ENCODE measurements at places on chromosomes 12 and 14.

DNA sequence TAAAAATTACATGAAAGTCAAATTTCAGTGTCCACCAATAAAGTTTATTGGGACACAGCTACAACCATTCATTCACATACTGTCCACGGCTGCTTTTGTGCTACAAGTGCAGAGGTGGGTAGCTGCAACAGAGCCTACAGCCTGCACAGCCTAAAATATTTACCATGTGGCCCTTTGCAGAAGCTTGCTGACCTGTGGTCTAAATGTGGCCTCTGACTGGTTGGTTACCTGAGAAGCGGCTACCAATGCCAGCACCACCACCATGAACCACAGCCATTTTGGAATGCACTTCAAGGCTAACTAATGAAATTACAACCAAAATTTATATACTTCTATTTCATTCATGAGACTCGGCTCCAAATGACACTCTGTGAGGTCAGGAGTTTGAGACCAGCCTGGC lies 58.6 kb downstream of the NT5DC3 start:
- no peak for DNase-seq

- no peak for DNase-seq
Measured at GRCh38 chr14:100503251-100503650, 84.0 kb downstream of the BEGAIN start.

GRCh38 chr14:104094709-104095425 lies 9.4 kb downstream of the ASPG start:
- peak; percentile 76 for DNase-seq

DNA sequence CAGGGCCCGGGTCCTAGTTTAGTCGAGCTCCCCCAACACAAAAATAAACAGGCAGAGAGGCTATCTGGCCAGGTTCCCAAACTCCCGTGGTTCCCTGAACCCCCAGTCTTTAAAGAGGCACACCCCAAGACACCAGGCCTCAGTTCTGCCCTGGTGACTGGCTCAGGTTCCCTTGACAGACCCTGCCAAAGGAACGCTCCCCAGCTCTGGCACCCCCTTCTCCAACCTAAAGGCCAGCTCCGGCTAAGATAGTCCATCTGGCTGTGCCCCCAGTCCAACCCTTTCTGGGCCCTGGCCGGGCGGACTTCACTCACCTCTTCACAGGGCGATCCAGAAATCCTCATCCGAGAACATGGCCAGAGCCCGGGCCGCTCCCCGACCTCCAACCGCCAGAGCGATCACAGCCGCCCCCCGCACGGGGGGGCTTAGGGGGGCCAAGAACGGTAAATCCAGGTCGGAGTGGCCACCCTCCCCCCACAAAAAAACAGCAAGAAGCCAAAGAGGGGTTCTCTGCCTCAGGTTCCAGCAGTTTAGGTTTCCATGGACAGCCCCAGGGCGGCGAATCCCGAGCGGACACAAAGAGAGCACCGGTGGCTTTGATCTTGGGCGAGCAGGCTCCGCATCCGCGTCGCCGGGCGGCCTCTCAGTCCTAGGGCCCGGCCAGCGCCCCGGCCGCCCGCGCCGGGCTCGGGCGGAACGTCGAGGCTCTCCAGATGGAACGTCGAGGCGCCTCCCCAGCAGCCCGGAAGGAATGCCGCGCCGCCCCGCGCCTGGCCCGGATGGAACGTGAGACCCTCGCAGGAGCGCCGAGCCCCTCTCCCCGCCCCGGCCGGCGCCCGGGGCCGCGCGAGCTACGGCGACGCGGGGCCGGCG lies 1.1 kb downstream of the KMT2D start:
- peak; percentile 14 for DNase-seq

GRCh38 chr12:130846369-130846768 lies 7.3 kb upstream of the STX2 start:
- DNase-seq, result no peak

- DNase-seq, result peak; percentile 34
Measured at GRCh38 chr14:89750908-89751392, 203.6 kb downstream of the EFCAB11 start.

DNA sequence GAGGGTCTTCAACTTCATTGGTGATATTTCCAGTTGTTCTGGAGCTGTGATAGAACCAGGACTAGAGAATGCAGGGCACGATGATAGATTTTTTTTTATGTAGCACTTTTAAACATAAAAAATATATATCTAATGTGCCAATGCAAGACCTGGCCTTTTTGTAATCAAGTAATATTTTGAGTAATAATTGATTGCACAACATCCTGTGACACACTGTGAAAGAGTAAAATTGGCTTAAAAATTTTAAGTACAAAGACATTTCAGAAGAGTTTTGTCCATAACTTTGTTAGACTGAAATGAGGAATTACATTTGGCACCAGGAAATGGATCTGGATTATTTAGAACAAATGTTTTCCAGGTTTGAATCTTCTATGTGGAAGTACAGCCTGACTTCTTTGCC lies 22.1 kb downstream of the PRKCH start:
- no peak for DNase-seq

DNA sequence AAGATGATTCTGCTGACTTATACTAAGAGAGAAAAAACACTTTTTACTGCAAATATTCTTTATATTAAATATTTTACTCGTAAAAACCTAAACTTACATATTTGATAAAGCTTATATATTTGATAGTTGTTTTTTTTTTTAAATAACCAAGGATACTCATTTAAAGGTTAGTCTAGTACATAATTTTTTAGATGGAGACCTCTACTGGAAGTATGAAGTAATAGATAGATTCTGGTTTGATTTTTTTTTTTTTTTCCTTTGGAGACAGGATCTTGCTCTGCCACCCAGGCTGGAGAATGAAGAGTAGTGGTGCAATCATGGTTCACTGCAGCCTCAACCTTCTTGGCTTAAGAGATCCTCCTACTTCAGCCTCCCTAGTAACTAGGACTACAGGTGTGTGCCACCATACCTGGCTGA lies 16.4 kb downstream of the ARID2 start:
- no peak for DNase-seq

- DNase-seq, result no peak
Measured at GRCh38 chr12:83224012-83224411, 537.3 kb downstream of the TMTC2 start.

DNA sequence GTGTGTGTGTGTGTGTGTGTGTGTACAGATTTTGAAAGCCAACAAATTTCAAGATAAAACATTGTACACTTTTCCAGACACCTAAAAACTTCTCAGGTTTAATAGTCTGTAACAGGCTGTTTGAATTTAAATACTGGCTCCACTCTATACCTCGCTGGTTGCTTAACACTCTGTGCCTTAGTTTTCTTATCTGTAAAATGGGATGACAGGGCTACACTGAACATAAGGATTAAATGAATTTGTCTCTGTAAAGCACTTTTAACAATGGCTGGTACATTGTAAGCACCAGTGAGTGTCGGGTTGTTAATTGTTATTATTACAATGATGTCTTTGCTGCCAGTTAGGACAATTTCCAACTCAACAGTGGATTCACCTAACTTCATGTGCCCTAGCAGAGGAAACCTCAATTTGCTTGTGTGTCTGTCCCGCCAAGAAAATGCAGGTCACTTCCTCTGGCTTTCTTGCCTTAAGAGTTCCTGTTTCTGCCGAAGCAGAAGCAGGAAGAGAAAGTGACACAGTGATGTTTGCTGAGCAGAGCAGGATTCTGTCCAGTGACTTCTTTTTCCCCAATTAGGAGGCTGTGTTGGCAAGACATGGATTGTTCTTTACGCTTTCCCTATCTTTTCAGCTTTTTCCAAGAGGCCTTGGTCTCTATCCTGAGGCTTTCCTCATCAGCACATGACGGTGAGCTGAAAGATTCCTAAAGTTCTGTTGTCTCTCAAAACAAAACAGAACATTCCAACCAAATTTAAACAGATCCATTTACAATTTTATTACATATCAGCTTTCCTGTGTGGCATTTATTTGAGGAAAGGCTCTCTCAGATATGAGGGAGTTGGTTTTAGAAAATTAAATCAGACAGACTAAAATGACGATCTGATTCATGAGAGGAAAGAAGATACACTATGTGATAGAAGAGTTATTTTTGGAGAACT lies 154.1 kb upstream of the ATP2B1 start:
- DNase-seq, result peak; percentile 44

DNA sequence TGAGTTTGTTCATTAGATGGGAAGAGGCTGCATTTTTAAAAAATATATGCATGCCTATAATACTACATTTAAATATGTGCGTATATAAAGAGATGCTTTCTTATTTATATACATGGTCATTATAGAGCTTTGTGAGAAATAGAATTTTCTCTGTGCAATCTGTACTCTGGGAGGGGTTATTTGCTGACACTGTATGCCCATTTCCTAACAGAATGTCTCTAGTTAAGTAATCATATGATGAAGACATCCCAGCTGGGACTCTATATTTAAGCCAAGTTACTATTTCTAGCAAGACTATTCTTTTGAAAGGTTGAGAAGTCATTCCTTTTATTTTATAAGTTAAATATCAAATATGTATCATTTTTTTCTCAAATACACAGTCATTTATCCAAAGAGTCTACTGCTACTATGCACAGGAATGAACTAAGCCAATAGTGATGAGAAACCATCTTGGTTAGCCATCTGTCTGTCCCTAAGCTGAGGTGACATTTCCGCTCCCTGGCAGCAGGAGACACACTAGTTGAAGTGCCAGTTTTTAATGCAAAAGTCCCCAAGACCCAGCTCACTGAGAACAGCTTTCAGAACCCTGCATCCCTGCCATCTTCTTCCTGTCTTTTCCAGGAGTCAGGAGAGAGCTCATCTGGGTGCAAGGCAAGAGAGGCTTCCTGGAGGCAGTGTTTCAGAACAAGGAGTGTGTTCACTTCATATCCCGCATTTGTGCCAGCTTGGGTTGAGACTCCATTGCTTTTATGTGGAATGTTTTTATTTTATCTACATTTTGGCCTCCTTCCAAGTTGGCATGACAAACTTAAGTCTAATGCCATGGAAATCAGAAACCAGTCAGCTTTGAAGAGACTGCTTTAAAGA lies 69.5 kb downstream of the TMEM132C start:
- no peak for DNase-seq

- no peak for DNase-seq
Measured at GRCh38 chr12:100447381-100447780, 26.3 kb upstream of the NR1H4 start.

DNA sequence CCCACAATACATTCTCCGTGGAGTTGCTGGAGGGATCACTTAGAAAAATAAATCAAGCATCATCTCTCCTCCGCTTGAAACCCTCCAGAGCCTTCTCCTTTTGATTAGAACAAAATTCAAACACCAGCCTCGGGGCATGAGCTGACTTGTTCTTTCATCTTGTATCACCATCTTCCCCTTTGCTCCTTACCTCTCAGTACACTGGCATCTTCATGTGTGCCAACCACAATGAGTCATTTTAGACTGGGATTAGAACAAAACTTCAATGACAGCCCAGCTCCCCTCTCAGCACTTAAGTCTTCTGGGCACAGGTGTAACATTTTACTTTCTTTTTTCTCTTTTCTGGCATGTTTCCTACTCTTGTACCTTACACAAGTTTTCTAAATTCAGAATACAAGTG lies 1159.2 kb upstream of the TMEM132C start:
- DNase-seq, result no peak

DNA sequence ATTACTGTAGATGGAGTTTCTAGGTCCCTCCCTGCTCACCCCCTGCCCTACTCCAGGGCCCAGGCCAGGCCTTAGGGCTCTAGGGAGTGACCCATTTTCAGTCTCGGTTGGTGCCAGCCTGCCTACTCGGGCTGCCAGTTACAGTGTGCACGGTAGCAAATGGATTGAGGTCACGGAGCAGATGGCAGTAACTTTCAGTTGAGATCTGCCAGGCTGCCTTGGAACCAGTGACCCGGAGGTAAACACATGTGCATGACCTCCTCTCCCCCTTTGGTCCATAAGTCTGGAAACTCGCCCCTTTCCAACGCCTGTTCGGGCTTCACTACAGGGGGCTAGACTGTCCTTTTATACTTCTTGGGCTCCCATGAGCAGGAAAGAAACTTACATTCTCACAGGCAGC lies 139.7 kb upstream of the TBX3 start:
- DNase-seq, result no peak

GRCh38 chr12:117040496-117040895 lies 58.7 kb downstream of the TESC start:
- DNase-seq, result no peak

GRCh38 chr12:52217223-52217622 lies 15.8 kb upstream of the KRT7 start:
- no peak for DNase-seq

GRCh38 chr12:93968536-93969285 lies 179.7 kb upstream of the PLXNC1 start:
- DNase-seq, result no peak

GRCh38 chr12:92466391-92467305 lies 236.1 kb upstream of the PLEKHG7 start:
- DNase-seq, result no peak

DNA sequence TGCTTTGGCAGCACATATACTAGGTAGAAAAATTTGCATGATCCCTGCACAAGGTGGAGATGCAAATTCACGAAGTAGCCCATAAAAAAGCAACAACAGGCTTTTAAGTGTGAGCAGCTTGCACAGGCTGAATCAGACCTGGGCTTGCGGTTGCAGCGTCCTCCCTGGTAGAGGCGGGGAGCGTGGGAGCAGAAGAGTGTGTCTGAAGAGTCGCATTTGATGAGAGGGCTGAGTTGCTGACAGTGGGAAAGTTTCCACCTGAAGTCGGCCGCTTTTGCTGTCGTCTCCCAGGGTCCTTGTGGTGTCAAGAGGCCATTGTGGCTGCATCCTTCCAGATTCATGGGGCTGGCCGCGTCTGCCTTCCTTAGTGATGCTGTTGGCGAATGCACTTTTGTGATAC lies 6.2 kb downstream of the AACS start:
- no peak for DNase-seq

DNA sequence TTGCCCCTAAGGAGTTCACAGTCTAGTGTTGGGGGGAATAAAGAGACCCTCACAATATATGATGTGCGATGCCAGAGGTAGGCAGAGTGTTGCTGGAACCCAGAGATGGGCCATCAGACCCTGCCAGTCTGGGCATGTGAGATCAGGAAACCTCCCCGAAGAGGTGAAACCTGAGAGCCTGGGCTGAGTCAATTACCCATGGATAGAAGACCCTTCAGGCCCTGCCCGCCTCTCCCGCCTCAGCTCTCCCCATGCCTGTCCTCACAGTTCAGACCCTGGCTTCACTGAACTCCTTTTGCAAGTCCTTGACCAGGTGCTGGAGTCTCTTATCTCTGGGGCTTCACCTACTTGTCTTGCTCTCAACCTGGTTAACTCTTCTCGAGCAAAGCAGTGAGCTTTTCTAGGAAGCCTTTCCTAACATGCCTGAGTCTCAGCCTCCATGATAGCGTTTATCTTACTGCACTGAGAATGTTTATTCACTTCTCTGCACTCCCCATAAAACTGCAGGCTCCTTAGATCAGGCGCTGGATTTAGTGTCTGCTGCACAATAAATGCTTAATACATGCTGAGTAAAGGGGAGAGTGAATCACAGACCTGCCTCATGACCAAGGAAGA lies 19.6 kb downstream of the ALDH1L2 start:
- DNase-seq, result no peak

- no peak for DNase-seq
Measured at GRCh38 chr14:58823312-58823711, 185.6 kb downstream of the DACT1 start.

DNA sequence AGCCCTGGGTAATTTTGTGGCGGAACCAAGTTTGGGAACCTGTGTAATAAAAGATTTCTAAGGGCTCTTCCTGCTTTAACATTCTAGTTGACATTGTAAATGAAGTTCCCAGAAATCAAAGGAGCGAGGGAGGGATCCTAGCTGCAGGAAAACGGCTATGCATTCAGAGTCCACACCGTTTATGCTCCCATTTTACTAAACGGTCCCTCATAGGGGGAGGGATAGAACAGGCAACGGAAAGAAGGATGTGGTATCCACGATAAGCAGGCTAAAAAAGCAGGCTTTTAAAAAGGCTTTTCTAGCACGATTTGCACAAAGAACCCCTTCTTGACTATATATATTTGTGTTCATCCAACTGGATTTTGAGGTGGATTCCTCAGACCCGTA lies 559 bp downstream of the SYNJ2BP start:
- DNase-seq, result no peak

Data from stimulated activated CD4-positive, alpha-beta T cell treated with anti-CD3 and anti-CD28 coated beads, Interleukin-4, amount 100 ng/mL, for 24 hours (primary cell).